ENCODE measurements at places on chromosomes 16 and 17. TPM values are rescaled to one million over a fixed set of nuclear protein-coding genes. Genes with fewer than 3 reads are reported as not detected.

The ATF7IP2 gene
- 25.2 TPM for total RNA-seq

The SLC12A3 gene
- 0.15 TPM for total RNA-seq

GRCh38 chr16:57478396-57479204, 7.7 kb downstream of the DOK4 start:
- DNase-seq, result no peak

GRCh38 chr17:29141514-29141876, 38.7 kb downstream of the MYO18A start:
- DNase-seq, result no peak

DNA sequence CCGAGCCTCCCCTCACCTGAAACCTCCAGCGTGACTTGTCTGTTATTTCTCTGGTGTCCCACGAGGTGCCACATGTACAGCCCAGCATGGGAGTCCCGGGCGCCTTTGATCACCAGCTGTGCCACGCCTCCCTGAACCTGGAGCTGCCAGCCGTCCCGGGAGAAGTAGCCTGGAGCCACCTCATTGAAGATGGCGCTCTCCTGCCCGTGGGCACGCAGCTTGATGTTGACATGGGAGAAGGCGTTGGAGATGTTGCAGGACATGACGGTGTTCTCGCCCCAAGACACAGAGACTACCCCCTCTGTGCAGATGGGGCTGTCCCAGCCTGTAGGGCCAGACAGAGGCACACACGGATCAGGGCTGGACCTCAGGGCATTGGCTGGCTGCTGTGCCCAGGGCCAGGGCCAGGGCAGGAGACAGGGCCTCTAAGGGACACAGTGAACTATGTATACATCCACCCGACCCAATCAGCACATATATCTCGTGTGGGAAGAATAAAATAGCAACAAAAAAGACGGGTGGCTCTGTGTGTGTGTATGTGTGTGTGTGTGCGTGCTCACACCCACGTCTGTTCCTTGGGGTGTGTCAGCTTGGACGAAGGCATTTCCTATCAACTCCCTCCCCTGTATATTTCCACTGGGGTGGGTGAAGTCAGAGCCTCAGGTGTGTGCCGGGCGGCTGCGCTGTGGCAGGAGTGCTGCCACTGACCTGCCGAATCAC, 7.3 kb upstream of the CD7 start:
- DNase-seq, result no peak

DNA sequence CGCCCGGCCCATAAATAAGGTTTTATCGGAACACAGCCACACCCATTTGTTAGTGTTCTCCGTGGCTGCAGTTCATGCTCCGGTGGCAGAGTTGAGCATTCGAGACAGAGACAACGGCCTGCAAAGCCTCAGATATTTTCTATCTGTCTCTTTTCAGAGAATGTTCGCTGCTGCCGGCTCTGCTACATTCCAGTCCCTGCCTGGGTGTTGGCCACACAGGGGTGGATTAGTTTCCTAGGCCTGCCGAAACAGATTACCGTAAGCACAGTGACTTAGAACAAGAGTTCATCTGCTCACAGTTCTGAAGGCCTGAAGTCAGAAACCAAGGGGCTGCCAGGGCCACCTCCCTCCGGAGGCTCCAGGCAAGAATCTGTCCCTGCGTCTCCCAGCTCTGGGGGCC, 19.1 kb upstream of the GSG1L start:
- no peak for DNase-seq

DNA sequence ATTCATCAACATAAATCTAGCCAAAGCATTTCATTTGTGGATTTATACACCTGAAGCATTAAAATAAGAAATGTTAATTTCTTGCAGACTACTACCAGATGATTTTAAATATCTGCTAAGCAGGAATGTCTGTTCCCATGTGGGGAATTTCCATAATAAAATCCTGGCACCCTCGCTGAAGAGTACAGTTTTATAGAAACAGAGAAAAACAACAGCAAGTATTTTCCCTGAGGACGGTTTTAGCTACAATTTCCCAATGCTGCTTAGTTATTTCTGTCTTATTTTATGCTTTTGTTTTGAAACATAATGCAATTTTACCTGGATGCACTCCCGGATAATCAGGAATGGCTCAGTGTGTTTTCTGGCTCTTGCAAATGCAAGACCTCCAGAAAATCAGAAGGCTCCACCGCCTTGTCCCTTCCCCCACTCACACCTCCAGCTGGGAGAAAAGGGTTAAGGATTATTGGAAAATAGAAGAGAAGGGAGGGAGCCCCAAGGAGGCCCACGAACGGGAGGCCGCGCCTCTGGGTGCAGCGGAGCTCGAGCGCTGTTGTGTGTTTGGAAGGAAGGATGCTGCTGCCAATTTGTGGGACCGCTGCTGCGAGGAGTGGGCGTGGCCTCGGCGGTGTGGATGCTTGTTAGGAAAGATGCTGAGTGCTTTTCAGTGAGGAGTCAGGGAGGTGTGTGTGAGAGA, at the start of gene CNTNAP4:
Gene CNTNAP4, plus strand, starts transcription at position 657 of the 694 bp plus-strand sequence. CDS start 262 bp downstream, outside the sequence.
- DNase-seq, result no peak

- DNase-seq, result no peak
These were observed 6.0 kb upstream of the CDC6 start for GRCh38 chr17:40281663-40282062.

- DNase-seq, result no peak
These were observed 589 bp downstream of the PEMT start for GRCh38 chr17:17590883-17591354.

- no peak for DNase-seq
These were observed 17.7 kb upstream of the SMURF2 start for GRCh38 chr17:64679710-64680216.

Data from Panc1 (cell line).